ENCODE measurements at places on chromosomes 7 and 10.
A peak's percentile ranks its signal among the peaks of the same experiment; 100 is the strongest.

DNA sequence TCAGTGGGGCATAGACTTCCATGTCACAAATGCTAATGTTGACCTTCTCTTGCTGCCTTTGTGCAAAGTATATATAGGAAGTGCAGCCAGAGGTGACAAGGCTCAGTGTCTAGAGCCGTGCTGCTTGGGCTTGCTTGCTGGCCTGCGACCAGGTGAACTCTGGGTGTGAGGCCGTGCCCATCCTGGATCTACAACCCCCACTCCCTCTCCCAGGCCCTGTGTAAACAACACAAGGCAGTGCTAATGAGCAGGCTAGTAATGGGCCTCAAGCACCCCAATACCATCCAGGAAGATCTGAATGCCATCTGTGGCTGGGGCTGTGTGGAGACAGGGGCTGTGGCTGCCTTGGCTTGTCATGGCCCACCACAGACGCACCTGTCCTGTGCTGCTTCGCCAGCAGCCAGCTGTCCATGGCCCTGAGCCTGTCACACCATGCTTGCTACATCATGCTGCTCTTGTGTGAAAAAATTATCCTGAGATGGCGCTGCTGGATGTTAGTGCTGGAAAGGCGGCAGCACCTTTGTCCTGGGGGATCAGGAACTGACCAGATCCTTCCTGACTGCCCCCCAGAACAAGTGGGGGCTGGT is 107.6 kb upstream of the ZNF92 start:
- DNase-seq = no peak

- no peak for DNase-seq
These were observed 75.0 kb downstream of the SLC25A13 start for GRCh38 chr7:96246919-96247318.

- peak; percentile 33 for DNase-seq
These were observed 236.5 kb downstream of the ARL4A start for GRCh38 chr7:12923971-12924370.

DNA sequence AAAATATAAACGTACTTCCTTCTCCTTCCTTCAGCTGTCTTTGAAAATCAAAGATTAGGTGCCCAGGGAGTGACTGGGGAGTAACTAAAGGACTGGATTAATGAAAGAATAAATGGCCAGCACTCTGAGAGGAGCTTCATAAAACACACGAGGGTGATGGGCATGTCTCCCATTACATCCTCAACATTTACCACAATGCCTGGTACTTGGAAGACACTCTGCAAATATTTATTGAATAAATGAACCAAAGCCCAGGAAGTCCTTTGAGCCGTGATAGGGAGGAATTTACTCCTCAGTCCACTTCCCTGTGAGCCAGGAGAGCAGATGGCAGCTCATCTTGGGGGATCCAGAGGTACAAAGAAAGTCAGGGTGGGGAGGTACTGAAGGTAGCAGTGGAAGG is 96.3 kb downstream of the RAB11FIP2 start:
- no peak for DNase-seq

DNA sequence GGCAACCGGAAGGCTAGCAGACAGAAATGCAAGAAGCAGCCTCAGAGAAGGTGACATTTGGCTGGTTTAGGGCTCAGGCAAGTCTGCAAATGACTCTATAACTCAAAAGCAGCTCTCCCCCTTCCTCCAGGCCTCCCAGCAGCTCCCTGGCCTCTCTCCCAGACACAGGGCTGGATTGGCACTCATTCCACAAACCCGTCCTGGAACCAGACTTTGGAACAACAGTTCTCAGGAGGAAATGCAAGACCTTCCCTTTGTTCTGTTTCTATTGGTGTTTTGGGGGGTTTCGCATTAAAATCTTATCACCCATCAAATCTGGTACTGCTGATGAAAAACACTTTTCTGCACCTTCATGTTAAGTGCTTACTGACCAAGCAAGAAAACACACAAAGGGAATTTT is 40.3 kb upstream of the EFCAB10 start:
- no peak for DNase-seq

DNA sequence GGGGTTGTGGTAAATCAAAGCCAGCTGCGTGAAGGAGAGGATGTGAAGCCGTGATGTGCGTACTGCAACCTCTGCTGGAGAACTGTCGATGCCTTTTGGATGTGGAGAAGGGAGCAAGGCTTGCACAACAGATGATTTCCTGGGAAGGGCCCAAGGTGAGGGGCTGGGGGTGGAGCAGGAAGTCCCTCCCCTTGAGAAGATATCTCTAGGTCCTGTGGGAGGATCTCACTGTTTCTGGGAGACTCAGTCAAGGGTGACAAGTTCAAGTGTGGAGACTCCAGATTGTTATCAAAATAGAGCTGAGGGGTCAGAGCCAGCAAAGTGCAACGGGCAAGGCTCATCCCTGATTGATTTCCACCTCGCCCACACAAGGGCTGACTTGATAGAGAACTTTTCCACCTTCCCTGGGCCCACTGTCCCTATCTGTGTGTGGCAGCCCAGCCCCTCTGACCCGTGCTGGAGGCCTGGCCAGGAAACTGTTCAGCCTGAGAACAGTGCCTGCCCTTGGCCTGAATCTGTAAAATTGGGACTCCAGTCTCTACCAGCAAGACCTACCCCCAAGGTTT is 55.0 kb downstream of the COL13A1 start:
- no peak for DNase-seq

GRCh38 chr10:114389426-114389825 is 14.9 kb downstream of the AFAP1L2 start:
- DNase-seq = peak; percentile 53

DNA sequence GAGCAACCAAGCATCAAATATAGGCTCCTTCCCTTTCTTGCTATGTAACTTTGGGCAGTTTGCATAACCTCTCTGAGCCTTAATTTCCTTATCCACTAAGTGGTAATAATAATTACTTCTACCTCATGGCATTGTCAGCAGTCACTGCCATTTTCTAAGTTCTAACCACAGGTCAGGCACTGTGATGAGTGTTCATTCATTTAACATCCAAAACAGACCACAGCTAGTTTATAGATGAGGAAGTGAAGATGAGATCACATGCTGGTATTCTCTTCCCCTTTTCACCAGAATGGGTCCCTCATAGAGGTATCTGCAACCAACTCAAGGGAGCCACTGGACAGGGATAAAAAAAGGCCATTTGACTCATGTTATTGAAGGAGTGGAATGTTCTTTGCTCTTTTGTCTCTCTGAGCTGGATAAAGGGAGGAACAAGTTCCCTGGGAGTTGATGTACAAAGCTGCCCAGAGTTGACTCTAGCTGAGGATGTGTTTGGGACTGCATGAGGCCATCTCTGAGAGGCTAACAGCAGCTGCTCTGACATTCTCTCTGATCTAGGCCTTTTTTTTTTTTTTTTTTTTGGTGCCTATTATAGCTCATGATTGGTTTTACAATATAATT is 65.0 kb downstream of the DNAJC12 start:
- DNase-seq = no peak

- no peak for DNase-seq
These were observed 11.4 kb downstream of the BUB3 start for GRCh38 chr10:123165445-123166072.

GRCh38 chr10:27360581-27361172 is 120.1 kb upstream of the ACBD5 start:
- peak; percentile 59 for DNase-seq

DNA sequence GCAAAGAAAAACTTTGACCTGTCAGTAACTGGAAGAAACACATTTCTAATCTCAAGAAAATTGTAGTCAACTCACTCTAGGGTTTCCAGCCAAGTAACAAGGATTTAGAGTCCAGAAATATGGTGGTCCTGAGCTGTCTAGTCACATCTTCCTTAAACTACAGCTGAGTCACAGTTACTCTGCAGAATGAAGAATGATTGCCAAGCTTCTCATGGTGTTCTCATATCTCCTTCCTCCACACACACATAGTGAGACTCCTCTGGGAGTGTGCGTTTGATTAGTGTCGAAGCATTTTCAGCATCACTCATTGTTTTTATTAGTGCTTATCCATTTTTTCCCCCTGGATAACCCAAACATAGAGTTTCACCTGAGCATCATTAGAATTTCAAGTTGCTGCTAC is 93.1 kb upstream of the CXCL12 start:
- no peak for DNase-seq

DNA sequence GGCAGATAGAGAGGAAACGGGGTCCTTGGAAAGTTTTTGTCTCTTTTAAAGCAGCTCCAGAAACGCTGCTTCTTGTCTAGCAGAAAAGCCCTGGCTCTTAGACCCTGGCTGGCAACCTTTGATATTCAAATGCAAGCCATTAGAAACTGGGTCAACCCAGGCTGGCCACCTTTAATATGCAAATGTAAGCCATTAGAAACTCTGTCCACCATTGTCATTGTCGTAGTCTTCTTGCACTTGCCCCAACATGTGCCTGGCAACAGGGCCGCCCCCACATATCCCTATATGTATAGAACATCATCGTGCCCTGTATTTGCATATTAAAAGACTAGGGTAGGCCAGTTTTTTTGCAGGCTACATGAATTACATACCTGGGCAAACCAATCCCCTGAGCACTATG is 621.3 kb upstream of the DPP6 start:
- no peak for DNase-seq

DNA sequence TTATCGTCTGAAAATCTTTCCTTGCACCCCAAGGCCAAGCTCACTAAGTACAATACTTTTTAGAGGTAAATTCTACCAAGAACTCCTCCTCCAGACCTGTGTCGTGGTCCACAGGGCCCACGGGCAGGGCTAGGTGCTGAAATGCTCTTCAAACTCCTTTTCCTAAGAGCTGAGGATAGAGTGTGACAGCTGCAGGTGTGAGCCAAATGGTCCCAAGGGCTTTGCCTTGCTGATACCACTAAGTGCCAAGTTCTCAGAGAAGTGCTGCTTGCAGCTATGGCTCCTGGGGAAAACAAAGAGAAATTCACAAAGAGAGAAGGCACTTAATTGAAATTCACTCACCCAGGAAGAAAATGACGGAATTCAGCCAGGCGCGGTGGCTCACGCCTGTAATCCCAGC is 868.9 kb upstream of the AUTS2 start:
- DNase-seq = no peak

DNA sequence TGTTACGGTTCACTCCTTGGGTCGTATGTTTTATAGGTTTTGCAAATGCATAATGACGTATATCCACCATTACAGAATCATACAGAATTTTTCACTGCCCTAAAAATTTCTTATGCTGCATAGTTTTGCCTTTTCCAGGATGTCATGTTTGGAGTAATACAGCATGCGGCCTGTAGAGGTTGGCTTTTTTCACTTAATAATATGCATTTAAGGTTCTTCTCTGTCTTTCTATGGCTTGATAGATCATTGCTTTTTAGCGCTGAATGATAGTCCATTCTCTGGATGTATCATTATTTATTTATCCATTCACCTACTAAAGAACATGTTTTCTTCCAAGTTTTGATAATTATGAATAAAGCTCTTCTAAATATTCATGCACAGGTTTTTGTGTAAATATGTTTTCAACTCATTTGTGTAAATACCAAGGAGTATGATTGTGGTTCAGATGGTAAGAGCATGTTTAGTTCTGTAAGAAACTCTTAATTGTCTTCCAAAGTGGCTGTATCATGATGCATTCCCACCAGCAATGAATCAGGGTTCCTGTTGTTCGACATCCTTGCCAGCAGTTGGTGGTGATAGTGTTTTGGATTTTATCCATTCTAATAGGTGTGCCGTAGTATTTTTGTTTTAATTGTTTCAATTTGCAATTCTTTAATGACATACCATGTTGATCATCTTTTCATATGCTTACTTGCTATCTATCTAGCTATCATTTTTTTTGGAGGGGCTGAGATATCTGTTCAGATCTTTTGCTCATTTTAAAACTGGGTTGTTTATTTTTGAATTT is 531.2 kb upstream of the GHITM start:
- DNase-seq = no peak

DNA sequence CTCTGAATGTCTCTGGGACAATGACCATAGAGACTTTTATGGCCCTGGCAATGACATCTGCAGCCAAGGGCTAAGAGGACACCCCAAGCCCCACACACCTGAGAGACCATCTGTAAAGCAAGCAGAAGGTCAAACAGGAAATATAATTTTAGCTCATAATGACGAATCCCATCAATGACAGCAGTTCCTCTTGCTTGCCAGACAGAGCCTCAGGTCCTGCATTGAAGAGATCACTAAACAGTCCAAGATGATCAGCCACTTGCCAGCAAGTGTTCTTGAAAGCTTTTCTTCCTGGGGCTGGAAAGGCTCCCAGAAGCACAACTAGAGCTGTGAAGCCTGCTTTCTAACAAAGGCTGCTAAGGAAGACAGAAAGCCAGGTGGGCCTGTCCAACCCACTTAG is 993.7 kb upstream of the AUTS2 start:
- DNase-seq = no peak

DNA sequence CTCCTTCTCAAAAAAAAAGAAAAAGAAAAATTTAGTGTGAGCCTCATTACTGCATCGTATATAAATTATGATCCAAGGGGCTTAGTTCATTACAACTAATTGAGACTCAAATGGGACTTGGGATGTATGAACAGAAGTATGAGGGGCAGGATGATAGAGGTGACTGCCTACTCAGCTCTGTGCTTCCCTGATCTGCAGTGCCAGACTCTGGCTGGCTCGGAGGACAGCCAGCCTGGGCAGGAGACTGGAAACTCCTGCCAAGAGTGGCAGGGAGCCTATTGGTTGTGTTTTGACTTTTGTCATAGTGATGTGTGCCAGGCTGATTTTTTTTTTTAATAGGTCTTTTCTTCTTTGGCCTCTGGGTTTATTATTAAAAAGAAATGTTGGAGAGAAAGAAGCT is 73.8 kb upstream of the GTF2IRD1 start:
- no peak for DNase-seq

GRCh38 chr10:78653555-78653954 is 415.2 kb upstream of the ZMIZ1 start:
- DNase-seq = no peak

GRCh38 chr10:43211431-43212042 is 55.3 kb downstream of the RASGEF1A start:
- no peak for DNase-seq

- DNase-seq = no peak
These were observed 300.9 kb upstream of the C7orf33 start for GRCh38 chr7:148289630-148290029.

- DNase-seq = peak; percentile 65
These were observed at the start of gene STOX1 for GRCh38 chr10:68826764-68827591. Gene STOX1, plus strand, starts transcription at chr10:68827531. Its CDS starts 93 bp downstream, at chr10:68827624.

DNA sequence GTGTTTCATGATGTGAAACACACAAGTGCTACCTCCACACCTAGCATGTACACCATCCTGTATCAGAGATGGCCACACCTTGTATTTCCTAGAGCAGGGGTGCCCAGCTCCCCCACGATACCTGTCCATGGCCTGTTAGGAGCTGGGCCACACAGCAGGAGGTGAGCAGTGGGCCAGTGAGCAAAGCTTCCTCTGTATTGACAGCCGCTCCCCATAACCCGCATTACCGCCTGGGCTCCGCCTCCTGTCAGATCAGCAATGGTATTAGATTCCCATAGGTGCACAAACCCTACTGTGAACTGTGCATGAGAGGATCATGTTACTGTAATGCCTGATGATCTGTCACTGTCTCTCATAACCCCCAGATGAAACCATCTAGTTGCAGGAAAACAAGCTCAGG is 145.6 kb upstream of the RNF32 start:
- DNase-seq = peak; percentile 18

GRCh38 chr10:33569702-33570101 is 235.2 kb upstream of the NRP1 start:
- no peak for DNase-seq

GRCh38 chr10:14757986-14758385 is 16.7 kb downstream of the FAM107B start:
- DNase-seq = no peak

All from SW480 (cell line).